Posterior cingulate gyrus (tissue), 11 donors: ENCODE measurements at places on chromosomes 5 and 9.
A peak's percentile ranks its signal among the peaks of the same experiment; 100 is the strongest.

DNA sequence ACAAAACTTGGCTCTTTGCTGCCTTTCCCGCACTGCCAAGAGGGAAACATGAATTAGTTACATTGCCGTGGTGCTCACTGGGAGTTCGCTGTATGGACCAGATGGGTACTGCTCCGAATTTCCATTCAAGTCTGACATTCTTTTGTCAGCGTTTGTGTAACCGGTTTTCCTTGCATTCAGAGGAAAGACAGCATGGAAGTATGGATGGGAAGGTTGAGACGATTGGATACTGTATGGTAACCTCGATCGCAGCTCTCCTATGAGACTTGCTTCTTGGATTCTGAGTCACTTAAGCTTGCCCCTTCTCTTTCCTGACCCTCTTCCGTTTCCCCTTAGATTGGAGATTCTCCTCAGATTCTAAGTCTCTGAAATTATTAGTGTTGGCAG is 625 bp upstream of the UBLCP1 start:
- no peak for DNase-seq

DNA sequence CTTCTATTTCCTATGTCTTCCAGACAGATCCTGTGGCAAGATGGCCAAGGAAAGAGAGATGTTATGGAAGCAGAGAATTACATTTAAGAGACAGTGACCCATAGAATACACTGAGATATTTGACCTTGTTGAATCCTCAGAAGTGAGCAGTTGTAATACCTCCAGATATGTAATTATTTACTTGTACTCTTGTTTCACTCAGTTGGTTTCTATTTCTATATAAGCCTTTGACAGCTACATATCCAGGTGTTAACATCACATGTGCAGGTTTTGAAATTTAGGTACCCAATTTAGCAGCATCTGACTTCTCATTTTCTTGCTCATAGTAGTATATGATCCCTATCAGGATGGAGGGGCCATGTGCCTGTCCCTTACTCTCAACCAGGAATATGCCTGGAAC is 269.5 kb downstream of the CD180 start:
- no peak for DNase-seq

- no peak for DNase-seq
Observed at GRCh38 chr5:58268268-58268667, 191.6 kb downstream of the PLK2 start.

- no peak for DNase-seq
Observed at GRCh38 chr9:15369238-15369637, 53.4 kb upstream of the SNAPC3 start.

GRCh38 chr9:115000217-115000639 is 69.8 kb upstream of the TNFSF8 start:
- peak; percentile 34 for DNase-seq

- DNase-seq = no peak
Observed at GRCh38 chr5:122083535-122083934, 5.5 kb upstream of the LOX start.

DNA sequence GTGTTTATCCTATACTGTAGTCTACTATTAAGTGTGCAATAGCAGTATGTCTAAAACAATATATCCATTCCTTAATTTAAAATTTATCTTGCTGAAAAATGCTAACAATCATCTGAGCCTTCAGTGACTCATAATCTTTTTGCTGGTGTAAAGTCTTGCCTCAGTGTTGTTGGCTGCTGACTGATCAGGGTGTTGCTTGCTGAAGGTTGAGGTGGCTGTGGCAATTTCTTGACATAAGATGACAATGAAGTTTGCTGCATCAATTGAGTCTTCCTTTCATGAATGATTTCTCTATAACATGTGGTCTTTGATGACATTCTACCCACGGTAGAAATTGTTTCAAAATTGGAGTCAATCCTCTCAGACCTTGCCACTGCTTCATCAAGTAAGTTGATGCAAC is 24.3 kb upstream of the SPEF2 start:
- DNase-seq = no peak

DNA sequence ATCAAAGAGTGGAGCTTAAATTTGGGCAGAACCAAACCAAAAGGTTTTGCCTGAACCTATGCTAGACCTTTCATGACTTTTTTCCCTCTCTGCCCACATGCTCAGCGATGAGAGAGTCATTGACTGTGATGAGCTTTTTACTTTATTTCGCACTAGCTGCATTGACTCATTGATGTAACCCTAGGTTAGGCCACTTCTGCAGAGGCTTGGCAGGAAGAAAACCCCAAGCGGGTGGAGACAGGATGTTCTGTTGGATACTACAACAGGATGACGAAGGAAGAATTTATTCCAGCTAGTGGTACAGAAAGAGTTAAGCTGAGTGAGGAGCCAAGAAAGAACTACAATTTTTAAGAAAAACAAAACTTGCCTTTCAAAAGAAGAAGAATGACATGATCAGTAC is 18.4 kb downstream of the AGXT2 start:
- DNase-seq = no peak

GRCh38 chr5:52748590-52748989 is 39.1 kb upstream of the ITGA1 start:
- DNase-seq = no peak

- no peak for DNase-seq
Observed at GRCh38 chr9:129323999-129324553, 146.0 kb upstream of the IER5L start.

- DNase-seq = no peak
Observed at GRCh38 chr5:155430192-155430591, 416.6 kb downstream of the KIF4B start.

DNA sequence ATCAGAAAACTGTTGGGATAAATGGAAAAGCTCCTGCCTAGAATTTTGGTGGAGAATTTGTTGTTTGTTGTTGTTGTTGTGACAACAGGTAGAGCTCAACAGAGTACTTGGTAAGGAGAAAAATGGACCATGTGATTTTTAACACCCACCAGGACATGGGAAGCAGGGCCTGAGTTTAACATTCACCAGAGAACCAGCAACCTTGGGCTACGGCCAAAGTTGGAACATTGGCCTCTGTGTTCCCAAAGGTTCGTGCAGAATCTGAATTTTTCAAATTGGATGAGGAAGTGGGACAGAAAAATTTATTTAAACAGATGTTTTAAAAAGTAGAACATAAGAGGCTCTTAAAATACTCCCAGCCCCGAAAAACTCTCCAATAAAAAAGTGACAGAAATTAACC is 127.0 kb downstream of the GNA14 start:
- peak; percentile 46 for DNase-seq

GRCh38 chr5:55219770-55220169 is 7.3 kb downstream of the MCIDAS start:
- DNase-seq = no peak

- DNase-seq = no peak
Observed at GRCh38 chr9:99416007-99416406, 193.9 kb downstream of the SEC61B start.

GRCh38 chr5:179777909-179778308 is 15.9 kb upstream of the LTC4S start:
- DNase-seq = no peak

GRCh38 chr5:59143926-59144333 is 561.1 kb downstream of the RAB3C start:
- no peak for DNase-seq

DNA sequence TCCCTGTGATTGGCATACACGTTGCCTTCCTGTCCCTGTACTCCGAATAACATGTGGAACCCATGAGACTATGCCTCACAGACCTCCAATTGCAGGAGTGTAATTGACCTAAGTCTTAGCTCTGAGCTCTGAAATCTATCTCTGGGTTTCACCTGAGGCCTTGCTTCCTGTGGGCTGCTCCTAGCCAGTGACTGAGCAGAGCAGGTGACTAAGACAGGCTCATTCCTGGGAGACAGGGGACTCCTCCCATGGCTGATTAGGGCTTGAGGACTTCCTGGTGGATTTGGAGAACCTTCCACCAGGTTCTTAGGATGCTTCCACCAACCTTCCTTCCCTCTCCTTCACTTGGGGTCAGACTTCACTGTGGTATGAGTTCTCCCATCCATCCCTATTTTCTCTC is 22.3 kb upstream of the MIER3 start:
- no peak for DNase-seq

DNA sequence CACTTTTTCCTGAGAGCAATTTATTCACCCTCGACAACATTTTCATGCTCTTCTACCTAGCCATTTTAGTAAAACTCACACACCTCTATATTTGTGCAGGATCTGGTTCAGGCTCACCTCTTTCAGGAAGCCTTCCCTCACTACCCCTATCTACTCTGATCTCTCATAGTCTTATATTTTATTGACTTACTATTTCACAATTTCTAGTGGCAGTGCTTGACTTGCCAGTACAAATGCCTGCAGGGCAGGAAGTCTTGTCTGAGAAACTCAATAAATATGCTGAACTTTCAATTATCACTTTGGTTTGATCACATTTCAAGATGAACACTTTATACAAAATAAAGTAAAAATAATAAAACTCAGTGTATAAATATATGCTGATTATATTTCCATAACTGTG is 226.8 kb downstream of the CETN3 start:
- DNase-seq = no peak

- peak; percentile 66 for DNase-seq
Observed at GRCh38 chr9:125992557-125992956, 245.4 kb downstream of the PBX3 start.

GRCh38 chr5:62421414-62421813 is 8.9 kb downstream of the IPO11 start:
- no peak for DNase-seq

DNA sequence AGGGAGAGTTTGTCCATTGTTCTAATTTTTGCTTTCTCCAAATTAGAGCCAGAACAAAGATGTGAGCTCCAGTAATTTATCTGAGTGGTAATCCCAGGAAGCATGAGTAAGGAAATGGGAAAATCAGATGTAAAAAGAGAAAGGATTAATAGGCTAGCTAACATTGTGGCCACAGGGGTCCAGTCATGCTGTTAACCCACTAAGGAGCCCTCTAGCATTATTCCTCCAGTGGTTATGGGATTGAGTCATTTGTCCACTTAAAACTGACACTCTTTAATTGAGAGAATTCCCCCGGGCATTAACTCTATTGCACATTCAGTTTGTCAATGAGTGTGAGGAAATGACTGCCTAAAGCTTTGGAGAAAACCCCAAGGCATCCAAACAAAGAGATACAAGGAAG is 700.3 kb upstream of the TYRP1 start:
- no peak for DNase-seq

GRCh38 chr5:24492229-24492628 is 152.5 kb downstream of the CDH10 start:
- DNase-seq = no peak

GRCh38 chr5:148823871-148824270 is 2.5 kb upstream of the ADRB2 start:
- no peak for DNase-seq

DNA sequence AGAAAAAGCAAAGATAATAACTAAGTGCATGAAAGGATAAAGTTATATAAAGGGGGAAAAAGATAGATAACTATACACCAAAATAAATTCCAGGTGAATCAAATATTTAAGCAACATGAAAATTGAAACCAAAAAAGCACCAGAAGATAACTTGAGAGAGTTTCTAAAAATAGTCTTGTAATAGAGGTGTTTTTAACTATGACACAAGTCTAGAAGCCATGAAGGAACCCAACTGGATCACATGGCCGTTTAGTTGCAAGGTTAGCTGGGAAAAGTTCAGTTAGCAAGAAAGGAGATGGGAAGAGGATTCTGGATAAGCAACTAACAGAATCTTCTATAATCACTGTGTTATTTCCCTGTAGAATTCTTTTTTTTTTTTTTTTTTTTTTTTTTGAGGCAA is 9.2 kb upstream of the RASA1 start:
- DNase-seq = no peak

GRCh38 chr5:180323160-180323559 is 30.0 kb downstream of the GFPT2 start:
- DNase-seq = no peak

GRCh38 chr5:178376921-178377582 is 144.4 kb upstream of the PHYKPL start:
- no peak for DNase-seq

- no peak for DNase-seq
Observed at GRCh38 chr5:112549605-112550166, 130.6 kb upstream of the EPB41L4A start.

GRCh38 chr9:127162046-127162863 is 39.8 kb upstream of the ANGPTL2 start:
- no peak for DNase-seq

DNA sequence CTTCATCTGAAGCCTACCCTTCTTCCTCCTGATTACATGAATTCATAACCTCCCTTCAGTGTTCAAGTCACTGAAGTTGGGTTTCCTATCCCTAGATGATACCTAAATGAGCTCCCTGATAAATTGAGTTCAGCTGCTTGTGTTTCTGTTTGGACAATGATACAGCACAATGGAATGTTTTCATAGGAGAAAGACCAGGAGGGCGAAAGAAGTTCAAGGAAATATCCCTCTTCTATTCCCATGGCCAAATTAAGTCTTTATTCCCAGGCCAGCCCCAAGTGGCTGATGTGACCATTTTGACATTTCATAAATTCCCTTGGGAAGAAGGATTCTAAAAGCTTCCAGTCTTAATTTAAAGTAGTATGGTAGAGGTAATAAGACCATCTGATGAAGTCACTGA is 555.8 kb upstream of the CLINT1 start:
- DNase-seq = no peak

GRCh38 chr9:7011395-7012067 is 253.8 kb downstream of the KDM4C start:
- no peak for DNase-seq

DNA sequence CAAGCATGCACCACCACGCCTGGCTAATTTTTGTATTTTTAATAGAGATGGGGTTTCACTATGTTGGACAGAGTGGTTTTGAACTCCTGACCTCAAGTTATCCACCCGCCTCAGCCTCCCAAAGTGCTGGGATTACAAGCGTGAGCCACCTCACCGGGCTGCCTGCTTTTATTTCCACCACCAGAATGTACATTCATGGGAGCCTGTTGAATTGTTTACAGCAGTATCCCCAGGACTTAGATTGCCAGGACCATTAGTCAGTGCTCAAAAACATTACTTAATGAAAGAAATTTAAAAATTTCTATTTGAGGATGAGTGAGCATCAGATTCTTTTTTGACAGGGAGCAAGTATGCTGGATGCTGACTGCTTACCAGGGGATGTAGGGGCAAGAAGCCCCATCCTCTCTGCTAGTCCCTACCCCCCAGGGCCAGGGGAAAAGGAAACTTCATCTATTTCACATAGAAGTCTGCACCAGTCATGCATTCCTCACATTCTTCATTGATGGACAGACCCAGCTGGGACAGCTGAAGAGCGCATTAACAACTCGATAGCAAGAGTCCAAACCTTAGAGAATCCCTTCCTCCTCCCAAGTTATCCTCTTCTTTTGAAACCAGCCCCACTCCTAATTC is 10.3 kb upstream of the RGMB start:
- DNase-seq = no peak
